ENCODE measurements at places on chromosomes 3 and 15.

DNA sequence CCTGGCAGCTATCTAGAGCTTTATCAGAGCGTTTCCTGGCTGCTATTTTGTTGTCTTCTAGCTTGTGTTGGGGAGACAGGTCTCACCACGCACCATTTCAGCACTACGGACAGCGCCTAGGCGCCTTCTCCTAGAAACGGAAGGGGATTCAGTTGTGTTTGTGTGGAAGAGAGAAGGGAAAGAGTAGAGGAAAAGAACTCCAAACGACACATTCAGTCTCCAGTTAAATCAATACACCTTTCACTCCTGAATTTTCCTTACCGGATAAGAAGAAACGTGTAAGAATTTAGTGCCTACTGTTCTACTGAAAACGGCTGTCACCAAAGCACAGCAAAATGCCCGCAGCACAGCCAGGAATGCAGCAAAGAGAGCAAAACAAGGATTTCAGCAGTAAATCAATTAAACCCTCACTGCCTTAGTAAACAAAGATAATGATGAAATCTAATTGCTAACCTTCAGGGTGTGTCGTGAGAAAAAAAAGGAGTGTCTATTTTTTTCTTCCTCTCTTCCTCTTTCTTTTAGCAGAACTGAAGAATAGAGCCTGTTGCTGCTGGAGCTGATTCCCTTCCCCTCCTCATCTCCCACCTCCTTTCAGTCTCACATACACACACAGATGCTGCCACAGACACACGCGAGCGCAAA is 412 bp upstream of the CTXN2 start:
- no peak overlapping the region for H3K4me3 ChIP-seq
- H3K27ac ChIP-seq, result no peak overlapping the region
- peaks cover 8% of the 10 kb centered on the region for H3K27me3 ChIP-seq

GRCh38 chr15:40911141-40911540 is 16.9 kb downstream of the VPS18 start:
- no peak for DNase-seq
- H3K4me1 ChIP-seq, result peaks cover 17% of the 10 kb centered on the region
- no peaks in the 10 kb centered on the region for H3K36me3 ChIP-seq

GRCh38 chr3:111548092-111548491 is 6.1 kb downstream of the CD96 start:
- H3K36me3 ChIP-seq, result peaks cover 15% of the 10 kb centered on the region
- H3K27me3 ChIP-seq, result no peaks in the 10 kb centered on the region
- peak overlapping the region; percentile 93 for H3K27ac ChIP-seq
- peak overlapping the region; percentile 23 for H3K4me3 ChIP-seq
- no peak for DNase-seq

- H3K27ac ChIP-seq, result no peak within 1 kb of the TSS
- no peaks in the 10 kb centered on the region for H3K4me1 ChIP-seq
- H3K36me3 ChIP-seq, result no peaks in the 10 kb centered on the region
- no peak for DNase-seq
Measured at GRCh38 chr15:42094512-42094963, at the start of gene PLA2G4D. TSS of gene PLA2G4D (minus strand) at chr15:42094562. CDS start at chr15:42094459, 103 bp downstream.

GRCh38 chr15:88454867-88455810 is 12.0 kb downstream of the MRPL46 start:
- H3K27me3 ChIP-seq, result no peaks in the 10 kb centered on the region
- no peak overlapping the region for H3K4me3 ChIP-seq
- peaks cover 21% of the 10 kb centered on the region for H3K36me3 ChIP-seq
- DNase-seq, result no peak
- H3K27ac ChIP-seq, result no peak overlapping the region
